Endothelial cell (in vitro differentiated cells): ENCODE measurements at places on chromosomes 13 and 19. TPM values are rescaled to one million over a fixed set of nuclear protein-coding genes. Genes with fewer than 3 reads are reported as not detected.

The GRK1 gene
- 0.54 TPM for total RNA-seq

The ASF1B gene
- 7.1 TPM for total RNA-seq

The CGB3 gene
- not detected for total RNA-seq

The C1QTNF9 gene
- not detected for total RNA-seq

The GGACT gene
- 7.0 TPM for total RNA-seq

The IGFL1 gene
- not detected for total RNA-seq

The HSD17B14 gene
- total RNA-seq = 65.6 TPM

The KLK12 gene
- total RNA-seq = not detected

The OR7E24 gene
- not detected for total RNA-seq

The MAMSTR gene
- total RNA-seq = 1.5 TPM

The PSG4 gene
- total RNA-seq = not detected

The ATCAY gene
- total RNA-seq = 0.67 TPM

The GAPDHS gene
- total RNA-seq = not detected

The SAE1 gene
- 134 TPM for total RNA-seq

The IFNL1 gene
- total RNA-seq = not detected

The KLK8 gene
- total RNA-seq = not detected

The ETV2 gene
- total RNA-seq = 1,894 TPM
